NCI-H1092 (cell line): ENCODE measurements at places on chromosomes 12 and 14.
A peak's percentile ranks its signal among the peaks of the same experiment; 100 is the strongest.

DNA sequence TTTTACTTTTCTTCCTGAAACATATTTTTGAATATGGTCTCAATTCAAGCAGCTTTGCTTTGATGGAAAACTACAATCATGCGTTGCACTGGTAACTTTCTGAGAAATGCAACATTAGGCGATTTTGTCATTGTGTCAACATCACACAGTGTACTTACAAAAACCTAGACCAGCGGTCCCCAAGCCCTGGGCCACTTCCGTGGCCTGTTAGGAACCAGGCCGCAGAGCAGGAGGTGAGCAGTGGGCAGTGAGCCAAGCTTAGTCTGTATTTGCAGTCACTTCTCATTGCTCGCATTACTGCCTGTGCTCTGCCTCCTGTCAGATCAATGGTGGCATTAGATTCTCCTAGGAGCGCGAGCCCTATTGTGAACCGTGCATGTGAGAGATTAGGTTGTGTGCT lies 163.7 kb upstream of the NOVA1 start:
- no peak for DNase-seq

GRCh38 chr12:106757623-106758348 lies 16.7 kb upstream of the RIC8B start:
- DNase-seq = no peak

- no peak for DNase-seq
Observed at GRCh38 chr14:105019861-105020814, 745 bp downstream of the CDCA4 start.

DNA sequence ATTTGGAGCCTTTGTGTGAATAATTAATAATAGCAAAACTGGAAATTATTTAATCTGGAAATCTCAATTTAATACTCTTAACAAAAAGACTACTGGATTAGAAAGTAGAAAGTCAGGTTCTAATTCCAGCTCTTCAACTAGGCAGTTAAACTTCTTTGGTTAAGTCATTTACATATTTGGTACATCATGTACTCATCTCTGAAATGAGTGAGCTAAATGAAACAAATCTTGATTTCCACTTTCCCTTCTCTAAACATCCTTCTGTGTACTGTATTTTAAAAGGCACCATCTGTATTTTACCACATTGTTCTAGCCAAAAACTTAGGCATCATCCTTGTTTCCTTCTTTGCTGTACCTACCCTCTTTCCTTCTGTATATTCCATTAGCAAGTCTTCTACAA lies 26.9 kb downstream of the CRADD start:
- no peak for DNase-seq

DNA sequence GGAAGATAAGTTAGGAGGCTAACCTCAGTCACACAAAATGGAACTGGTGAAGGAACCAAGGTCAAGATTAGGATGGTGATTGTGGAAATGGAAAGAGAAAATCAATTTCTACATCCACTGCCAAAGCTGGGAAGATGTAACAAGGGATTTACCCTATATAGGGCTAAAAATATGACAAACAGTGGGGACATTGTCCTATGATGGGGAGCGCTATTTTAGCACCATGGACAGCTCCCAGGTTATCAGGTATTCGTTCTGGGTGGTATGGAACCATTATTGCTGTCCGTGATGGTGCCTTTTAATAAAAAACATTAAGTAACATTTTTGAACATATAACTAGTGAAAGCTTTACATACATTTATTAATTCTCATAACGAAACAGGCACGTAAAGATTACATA lies 124.0 kb downstream of the NDUFA12 start:
- no peak for DNase-seq

GRCh38 chr12:45731190-45731775 lies 1.8 kb downstream of the ARID2 start:
- no peak for DNase-seq

- DNase-seq = no peak
Observed at GRCh38 chr12:109253913-109254544, 55.1 kb downstream of the FOXN4 start.

DNA sequence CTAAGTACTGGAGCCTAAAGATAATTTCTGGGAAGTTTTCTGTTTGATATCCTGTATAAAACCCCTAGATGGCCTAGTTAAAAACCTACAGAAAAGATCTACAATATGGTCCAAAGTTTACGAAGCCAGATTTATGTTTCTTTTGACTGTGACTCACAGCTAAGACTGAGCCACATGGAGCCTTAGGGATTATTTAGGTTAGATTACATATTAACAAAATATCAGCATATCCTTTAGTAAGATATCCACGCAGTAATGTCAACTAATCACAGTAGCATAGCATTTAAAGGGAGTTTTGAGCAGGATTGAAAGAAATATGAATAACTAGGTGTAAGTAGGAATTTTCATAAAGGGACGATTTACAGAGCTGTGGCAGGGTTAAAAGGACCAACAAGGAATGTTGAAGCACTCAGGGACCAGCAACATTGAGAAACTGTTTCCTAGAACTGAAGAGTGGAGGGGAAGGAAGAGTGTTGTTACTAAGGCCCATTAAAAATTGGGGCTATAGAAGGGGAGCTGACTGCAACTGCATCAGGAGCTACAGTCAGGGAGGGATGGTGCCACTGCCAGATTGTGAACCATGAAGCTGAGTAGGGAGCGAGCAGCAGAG lies 155.5 kb downstream of the DACT1 start:
- no peak for DNase-seq

DNA sequence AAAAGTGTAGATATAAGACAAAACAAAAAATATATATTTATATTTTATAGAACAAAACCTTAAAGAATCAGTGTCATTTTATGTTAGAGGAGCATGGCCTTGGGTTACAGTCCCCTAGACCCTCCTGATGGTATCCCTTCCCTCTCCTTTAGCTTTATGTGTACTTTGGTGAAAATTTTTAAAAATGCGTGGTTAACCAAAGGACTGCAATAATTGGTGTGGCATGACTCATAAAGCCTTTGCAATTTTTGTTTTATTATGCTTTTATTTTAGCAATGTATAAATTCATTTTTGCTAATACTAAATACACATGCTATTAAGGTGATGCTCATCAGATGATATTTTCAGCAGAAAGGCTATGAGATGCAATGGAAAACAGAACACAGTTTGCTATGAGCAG lies 264.4 kb downstream of the SYT1 start:
- no peak for DNase-seq

DNA sequence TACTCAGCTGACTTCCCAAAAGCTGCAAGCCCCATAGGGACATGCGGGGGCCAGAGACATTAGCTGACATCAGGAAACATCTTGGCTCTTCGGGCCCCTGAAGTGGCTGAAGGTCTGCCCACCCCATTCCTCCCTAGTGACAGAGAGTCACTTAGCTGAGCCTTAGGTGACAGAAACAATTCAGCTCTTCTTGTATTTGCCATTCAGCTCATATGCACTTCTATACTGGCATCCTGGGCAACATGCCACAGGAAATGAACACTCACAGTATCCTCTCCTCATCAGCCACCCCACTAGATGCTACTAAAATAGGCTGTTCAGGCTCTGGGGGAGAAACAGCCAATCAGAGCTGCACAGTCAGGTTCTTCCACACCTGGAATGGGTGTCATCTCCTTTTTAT lies 3.4 kb downstream of the DCTN2 start:
- no peak for DNase-seq

- peak; percentile 50 for DNase-seq
Observed at GRCh38 chr12:5377997-5378592, 53.8 kb upstream of the NTF3 start.

DNA sequence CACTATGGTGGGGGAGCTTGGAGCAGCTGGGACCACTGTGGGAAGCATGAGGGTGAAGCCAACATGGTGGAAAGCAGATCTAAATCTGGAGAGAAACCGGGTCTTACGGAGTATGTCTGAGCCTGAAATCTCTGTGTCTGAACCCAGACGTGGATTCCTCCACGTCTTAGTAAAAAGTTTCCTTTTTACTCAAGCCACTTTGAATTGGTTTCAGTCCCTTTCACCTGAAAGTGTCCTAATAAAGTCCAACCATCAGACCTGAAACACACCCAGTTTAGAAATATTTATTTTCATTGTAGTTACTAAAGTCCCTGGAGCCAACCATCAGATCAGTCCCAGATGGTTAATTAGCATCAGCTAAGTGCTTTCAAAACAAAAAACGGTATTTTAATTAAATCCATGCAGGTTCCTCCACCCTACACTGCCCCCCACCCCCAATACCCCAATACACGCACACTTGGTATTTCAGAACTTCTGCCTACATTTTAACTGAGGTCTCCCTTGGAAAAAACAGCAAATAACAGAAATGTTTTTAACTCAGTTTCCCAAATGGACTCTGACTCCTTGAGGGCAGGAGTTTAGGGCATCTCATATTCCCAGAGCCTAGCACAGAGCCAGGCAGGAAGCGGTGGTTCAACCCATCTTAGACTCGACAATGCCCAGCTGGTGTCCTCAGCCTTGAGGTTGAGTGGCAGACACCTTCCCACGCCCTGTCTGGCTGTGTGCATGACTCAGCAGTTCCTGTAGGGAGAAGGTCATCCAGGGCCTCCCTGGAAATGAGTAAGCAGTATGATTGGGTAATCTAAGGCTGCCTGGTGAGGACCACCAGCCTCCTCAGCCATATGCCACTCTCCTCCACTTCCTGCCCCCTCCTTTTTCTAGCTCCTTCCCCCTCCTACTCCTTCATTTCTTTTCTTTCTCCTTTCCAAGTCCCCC lies 175.8 kb downstream of the TTC8 start:
- DNase-seq = no peak

DNA sequence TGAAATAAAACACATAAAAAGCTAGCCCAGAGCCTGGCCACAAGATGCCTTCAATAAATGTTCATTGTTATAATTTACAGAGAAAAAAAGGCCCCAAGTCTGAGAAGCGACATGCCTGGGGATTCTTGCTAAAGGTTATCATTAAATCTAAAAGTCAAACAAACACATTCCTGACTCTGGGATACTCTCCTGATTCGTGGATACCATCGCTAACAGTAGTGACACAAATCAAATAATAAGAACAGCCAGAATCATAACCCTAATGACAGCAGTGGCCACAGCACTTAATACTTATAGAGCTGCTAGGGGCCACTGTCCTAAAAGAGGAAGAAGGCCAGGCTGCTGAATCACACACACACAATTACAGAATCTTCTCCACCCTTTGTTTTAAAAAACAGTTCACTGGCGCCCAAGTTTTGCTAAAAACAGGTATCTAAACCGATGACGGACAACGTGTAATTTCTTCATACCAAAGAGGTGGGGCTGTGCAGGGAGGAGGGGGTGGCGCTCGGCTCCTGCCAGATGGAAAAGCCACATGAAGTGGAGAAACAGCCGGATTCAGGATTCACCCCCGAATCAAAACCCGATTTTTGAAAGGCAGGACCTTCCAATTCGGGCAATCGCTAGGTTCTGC lies 1.2 kb downstream of the CLIP1 start:
- no peak for DNase-seq
